Fibroblast of villous mesenchyme (primary cell): ENCODE measurements at places on chromosomes 3 and 15. TPM values are rescaled to one million over a fixed set of nuclear protein-coding genes. Genes with fewer than 3 reads are reported as not detected.

The FOXL2 gene
- total RNA-seq = 49.7 and 52.8 TPM in 2 replicates

GRCh38 chr3:71815340-71816067 lies 30.6 kb upstream of the PROK2 start:
- DNase-seq = no peak

GRCh38 chr3:119098619-119099222 lies 47.2 kb upstream of the TEX55 start:
- DNase-seq = peak; percentile 34

GRCh38 chr15:41870689-41871081 lies 23.2 kb downstream of the SPTBN5 start:
- peak; percentile 59 for DNase-seq

DNA sequence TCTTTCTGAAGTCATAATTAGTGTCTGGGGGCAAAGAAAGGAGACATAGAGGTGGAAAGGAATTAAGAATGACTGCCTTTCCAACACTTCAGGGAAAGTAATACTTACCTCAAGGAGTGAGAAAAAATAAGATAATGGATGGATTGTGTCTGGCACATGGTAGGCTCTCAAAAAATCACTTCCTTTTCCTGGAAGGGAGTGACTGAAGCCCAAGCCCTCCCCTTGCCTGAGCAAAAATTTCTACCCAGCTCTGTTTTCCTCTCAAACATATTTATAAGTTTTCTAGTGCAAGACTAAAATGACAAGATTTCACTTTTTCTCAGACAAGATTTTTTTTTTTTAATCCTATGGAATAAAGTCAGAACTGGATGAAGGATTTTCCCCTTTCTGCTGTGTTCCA lies 145.0 kb downstream of the IGSF11 start:
- DNase-seq = no peak

DNA sequence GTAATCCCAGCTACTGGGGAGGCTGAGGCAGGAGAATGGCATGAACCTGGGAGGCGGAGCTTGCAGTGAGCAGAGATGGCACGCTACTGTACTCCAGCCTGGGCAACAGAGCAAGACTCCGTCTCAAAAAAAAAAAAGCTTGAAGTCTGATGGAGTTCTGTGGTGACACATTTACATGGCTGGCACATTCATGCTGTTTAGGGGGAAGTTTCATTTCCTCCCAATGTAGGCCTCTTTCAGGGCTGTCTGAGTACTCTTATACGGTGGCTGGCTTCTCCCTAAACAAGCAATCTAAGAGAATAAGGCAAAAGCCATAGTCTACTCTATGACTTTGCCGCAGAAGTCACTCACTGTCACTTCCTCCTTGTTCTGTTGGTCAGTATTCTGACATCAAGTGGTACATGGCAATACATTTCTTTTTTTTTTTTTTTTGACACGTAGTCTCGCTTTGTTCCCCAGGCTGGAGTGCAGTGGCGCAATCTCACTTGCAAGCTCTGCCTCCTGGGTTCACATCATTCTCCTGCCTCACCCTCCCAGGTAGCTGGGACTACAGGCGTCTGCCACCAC lies 41.2 kb downstream of the OIP5 start:
- no peak for DNase-seq

- DNase-seq = peak; percentile 96
Observed at GRCh38 chr3:15287565-15288330, 44.6 kb downstream of the SH3BP5 start.

DNA sequence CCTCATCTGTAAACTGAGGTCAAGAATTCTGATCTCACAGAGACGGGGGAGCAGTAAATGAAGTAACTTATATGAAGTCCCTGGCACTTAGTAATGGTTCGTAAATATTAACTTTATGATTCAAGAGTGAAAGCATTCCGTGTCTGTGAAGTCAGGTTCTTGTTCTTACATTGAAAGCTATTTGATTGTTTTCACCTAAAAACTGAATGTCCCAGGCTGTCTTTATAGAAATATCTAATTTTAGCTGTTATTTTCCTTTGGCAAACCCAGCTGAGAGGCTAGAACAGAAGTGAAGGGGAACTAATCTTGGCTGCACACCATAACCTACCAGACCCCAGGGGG lies 84.5 kb downstream of the CHSY1 start:
- DNase-seq = peak; percentile 47

DNA sequence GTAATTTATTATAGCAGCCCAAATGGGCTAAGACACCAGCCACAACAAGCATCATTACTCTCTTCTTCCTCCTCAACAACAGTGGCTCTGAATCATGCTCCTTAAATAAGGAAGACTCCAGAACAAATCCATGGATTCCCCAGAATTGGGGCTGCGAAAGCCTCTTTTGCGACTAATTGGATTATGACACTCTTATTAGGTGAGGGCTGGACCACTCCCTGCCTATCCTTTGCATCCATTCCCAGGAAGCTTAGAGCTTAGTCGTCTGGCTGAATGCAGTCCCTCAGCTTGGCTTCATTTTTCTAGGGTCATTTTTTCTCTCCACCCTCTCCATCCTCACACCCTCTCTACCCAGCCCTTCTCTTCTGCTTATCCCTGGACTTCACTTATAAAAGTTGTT lies 227.7 kb downstream of the ZNF621 start:
- no peak for DNase-seq

DNA sequence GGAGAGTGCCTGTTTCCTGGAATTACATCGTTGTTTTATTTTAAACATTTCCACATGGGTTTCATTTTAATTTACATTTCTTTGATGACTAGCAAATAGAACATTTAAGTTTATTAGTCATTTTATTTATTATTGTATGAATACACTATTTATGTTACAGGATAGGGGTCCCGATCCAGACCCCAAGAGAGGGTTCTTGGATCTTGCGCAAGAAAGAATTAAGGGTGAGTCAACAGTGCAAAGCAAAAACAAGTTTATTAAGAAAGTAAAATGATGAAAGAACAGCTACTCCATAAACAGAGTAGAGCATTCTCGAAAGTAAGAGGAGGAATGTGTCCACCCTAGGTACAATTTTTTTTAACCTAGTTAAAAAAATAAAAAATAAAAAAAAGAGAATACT lies 539.5 kb downstream of the NAALADL2 start:
- DNase-seq = peak; percentile 57

- no peak for DNase-seq
Observed at GRCh38 chr3:105459566-105460290, 93.0 kb downstream of the ALCAM start.

DNA sequence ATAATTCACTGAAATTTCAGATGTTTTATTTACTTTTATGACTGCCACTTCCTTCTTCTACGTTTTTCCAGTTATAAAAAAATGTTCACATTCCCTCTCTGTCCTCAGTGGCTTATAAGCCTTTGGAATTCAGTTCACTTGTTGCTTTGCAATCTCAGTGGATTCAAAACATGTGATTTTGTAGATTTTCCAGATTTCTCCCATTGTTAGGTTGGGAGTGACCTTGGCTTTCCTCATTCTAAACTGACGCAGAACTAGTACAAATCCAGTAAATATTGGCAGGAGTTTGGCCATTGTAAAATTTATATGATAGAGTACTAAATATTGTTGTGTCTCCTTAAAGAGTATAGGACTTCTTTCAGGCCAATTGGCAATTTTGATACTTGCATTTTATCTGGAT lies 812.3 kb upstream of the ROBO1 start:
- no peak for DNase-seq
